ENCODE measurements at places on chromosomes 12 and 14. TPM values are rescaled to one million over a fixed set of nuclear protein-coding genes. Genes with fewer than 3 reads are reported as not detected.

GRCh38 chr14:60506010-60506409, 2.9 kb upstream of the SIX6 start:
- no peak for DNase-seq

DNA sequence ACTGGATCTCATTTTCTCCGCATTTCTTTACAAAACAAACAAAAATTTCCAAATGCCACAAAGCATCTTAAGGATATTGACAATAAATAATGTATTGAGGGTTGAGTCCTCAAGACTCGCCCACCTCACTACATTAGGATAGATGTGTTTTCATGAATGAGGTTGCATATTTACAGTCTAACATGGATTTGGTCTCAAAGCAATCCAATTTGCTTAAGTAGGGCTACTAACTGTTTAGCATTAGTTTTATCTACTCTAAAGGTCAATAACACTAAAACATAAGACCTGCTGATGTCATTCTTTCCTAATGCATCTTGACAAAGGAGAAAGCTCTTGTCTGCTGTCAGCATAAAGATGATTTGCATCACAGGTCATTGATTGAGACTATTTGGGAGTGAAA, 82.4 kb downstream of the PTPRR start:
- DNase-seq: no peak

- no peak for DNase-seq
Observed at GRCh38 chr14:95559203-95559602, 24.4 kb downstream of the GLRX5 start.

DNA sequence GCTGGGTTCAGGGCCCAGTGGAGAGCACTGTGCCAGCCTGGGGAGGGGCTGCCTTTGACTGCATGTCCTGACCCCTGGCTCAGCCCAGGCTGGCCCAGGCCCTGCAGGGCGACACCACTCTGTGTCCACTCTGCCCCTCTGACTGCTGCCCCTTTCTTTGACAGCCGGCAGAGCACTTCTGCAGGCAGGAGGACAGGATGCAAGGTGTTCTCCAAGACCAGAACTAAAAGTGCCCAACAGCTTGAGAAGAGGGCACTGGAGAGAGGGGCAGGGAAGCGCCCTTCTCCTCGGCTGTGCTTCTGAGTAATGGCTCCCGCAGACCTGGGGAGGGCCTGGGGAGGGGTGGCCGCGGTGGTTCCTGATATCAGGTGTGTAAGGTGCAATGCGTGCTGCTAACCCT, 72.7 kb downstream of the WDR20 start:
- DNase-seq: no peak

- no peak for DNase-seq
Observed at GRCh38 chr14:103521951-103522563, 573 bp downstream of the CKB start.

GRCh38 chr12:105226219-105226618, 9.8 kb downstream of the APPL2 start:
- DNase-seq: no peak

CSAD gene
- 49.0 TPM for total RNA-seq

DNA sequence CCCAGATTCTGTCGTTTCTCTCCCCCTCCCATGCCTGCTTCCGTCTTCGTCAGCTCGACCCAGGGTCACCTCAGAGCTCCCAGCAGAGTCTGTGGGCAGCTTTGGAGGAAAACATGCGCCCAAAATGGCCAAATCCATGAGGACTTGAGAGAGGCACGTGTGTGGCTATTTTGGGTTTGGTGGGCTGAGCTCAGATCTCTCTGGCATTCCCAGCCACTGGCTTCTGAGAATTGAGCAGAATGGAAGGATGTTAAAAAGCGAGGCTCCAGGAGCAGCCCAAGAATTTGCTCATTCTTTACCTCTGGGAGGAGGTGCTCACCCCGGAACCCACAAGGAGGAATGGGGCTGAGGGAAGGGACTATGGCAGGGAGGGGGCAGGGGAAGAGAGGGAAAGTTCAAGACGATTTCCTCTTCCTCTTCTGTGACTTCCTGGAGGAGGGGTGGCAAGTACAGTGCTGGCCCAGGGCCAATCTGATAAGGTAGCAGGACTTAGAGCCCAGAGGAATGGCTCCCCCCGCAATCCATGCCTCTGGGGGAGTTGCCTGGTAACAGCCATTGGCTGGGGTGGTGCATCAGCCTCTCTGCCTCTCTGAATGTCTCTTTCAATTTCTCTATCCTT, 20.1 kb downstream of the TSPAN9 start:
- peak; percentile 35 for DNase-seq

GPR132 gene
- total RNA-seq: not detected

DNA sequence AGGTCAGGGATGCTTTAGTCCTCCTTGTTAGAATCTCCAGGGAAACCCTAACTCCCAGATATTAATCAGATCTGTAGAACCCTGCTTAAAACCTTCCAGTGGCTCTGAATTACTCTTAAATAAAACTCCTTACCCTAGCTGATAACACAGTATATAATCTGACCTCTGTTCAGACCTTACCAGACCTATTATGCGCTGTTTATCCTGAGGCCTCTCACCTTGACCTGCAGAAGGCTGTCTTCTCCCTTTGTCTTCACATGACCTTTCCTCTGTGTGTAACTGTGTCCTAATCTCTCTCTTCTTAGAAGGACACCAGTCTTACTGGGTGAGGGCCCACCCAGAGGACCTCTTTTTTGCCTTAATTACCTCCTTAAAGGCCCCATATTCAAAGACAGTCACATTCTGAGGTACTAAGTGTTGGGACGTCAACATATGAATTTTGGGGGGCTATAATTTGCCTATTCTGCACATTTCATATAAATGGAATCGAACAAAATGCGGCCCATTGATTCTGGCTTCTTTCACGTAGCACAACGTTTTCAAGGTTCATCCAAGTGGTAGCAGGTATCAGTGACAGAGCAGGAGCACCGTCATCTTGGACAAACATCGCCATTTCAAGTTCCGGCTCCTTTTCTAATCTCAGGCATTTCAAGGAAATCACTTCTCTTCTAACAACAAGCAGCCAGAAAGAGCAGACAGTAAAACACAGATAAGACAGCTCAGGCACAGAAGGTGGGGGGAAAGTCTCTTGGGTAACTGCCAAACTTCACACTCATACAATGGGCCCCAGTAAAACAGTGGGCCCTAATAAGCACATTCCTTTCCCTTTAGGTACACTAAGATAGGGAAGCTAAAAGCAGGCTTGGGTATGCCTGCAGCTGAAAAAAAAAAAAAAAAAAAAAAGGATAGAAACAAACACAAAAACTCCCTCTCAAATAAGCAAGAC, 200.2 kb upstream of the NUDT4 start:
- DNase-seq: no peak
